Stimulated activated CD8-positive, alpha-beta memory T cell treated with anti-CD3 and anti-CD28 coated beads, Interleukin-15, amount 100 ng/mL, for 48 hours (primary cell): ENCODE measurements at places on chromosomes 12 and 14.

- DNase-seq: no peak
Measured at GRCh38 chr12:103139876-103140275, 182.4 kb downstream of the ASCL1 start.

- DNase-seq: no peak
Measured at GRCh38 chr14:30822080-30822571, 52.2 kb upstream of the COCH start.

DNA sequence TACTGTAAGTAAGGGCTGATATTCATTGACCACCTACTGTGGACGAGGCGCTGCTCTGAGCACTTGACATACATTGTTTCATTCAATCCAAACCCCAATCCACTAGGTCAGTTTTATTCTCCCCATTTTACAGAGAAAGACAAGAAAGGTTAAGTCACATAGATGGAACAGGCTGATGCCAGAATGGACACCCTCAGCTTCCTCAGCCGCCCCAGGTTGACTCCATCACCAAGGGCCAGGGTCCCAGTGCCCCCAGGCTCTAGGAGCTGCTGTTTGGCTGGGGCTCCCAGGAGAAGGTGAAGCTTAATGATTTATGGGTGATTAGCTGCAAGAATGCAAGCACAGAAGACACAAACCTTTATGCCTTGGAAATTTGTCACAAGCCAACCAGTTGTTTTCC is 671 bp upstream of the AQP2 start:
- no peak for DNase-seq

- no peak for DNase-seq
Measured at GRCh38 chr12:94071258-94071657, 77.1 kb upstream of the PLXNC1 start.

- no peak for DNase-seq
Measured at GRCh38 chr14:100887728-100888335, 15.7 kb downstream of the RTL1 start.
